Activated T-helper 17 cell treated with anti-CD3 and anti-CD28 coated beads, Interleukin-2, amount 50 U/mL, for 72 hours (primary cell): ENCODE measurements at places on chromosomes 16 and 17.

DNA sequence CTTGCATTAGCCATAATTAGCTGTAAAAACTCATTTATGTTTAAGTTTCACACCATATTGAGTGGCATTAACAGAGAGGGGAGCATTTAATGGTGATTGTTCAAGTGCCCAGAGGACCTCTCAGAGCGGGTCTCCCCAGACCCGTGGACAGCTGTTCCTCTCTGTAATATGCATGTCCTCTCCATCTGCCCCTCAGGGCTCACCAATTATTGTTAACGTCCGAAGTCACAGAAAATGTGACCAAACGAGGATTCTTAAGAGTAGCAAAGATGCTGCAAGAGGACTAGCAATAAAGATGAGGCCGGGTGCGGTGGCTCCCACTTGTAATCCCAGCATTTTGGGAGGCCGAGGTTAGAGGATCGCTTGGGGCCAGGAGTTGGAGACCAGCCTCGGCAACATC lies 130.2 kb downstream of the CPPED1 start:
- no peak for ATAC-seq

DNA sequence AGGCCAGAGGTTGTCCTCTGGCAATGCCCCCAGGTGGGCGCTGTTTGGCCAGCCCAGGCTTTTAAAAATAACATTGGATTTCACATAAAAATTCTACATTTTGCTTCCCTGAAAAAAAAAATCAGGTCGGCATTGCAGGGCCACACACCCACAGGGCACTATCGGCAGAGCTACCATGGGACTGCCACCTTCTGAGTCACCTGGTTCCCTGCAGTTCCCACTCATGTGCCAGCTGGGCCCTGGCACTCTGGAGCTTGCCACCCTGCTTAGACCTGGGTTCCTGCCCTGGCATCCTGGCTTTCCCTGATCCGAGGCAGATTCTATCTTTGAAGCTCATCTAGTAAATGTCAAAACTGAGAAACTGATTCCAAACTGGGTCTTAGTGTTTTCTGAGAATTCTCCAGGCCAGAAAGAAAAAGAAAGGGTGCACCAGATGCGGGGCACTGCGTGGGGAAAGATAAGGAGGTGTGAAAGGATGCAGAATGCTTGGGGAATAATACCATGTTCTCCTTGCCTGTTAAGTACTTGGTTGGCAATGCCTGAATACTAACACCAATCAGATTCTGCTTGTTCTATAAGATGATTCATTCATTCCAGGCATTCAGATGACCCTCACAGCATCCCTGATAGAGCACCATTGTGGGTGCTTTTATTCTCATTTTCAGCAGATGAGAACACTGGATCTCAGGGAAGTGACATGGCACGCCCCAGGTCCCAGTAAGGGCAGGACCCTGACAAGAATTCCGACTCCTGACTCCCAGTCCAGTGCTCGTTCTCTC lies 51.8 kb downstream of the RAI1 start:
- no peak for ATAC-seq

DNA sequence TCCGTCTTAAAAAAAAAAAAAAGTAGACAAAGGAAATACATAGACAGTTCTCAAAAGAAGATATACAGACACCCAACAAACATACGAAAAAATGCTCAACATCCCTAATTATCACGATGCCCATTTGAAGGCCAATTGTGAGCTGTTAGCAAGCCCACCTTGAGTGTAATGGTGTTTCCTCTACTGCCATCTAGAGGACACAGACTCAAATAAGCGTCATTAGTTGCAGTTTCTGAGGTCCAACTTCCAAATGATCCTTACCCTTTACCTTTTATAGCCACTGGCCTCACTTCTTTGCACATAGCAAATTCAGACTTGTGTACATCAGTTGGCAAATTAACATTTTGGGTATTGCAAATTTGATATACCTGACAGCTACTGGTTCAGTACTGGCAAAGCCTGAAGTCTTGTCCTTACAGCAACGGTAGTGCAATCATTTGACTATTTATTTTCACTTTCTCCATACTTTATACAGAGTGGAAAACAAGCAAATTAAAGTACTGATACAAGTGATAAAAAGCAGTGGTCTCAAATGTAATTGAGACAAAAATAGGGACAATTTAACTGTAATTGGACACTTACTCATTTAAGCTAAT lies 536.3 kb upstream of the EEF2KMT start:
- no peak for ATAC-seq

GRCh38 chr16:17177959-17178905 lies 292.5 kb downstream of the XYLT1 start:
- no peak for ATAC-seq

- ATAC-seq = no peak
Observed at GRCh38 chr17:76132574-76133338, 8.3 kb downstream of the FOXJ1 start.

DNA sequence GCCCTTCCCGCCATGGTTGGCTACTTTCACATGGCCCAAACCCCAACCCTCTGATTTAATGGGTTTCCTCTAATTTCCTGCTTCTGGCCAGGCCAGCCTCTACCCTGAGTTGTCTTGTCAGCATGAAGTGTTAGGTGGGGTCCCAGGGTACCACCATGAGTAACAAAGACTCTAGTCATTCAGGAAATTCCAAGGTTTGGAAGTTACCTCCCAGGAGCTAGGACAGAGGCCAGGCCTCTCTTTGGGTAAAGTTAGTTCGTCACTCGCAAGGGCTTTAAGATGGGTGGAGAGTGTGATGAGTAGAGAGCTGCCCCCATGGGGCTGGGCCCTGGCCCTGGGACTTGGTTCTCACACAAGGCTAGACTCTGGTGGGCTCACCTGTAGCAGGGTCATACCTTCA lies 54.6 kb downstream of the PLD6 start:
- no peak for ATAC-seq

- ATAC-seq = no peak
Observed at GRCh38 chr17:58947824-58948223, 158.9 kb downstream of the TRIM37 start.

- ATAC-seq = no peak
Observed at GRCh38 chr17:50469208-50469605, 527 bp upstream of the CHAD start.
